ENCODE measurements at places on chromosomes 16 and 17. TPM values are rescaled to one million over a fixed set of nuclear protein-coding genes. Genes with fewer than 3 reads are reported as not detected.

Gene XAF1
- total RNA-seq = 2.0 TPM

Gene PRKCB
- total RNA-seq = under 0.01 TPM

Gene FZD2
- 0.38 TPM for total RNA-seq

Gene MVP
- 186 TPM for total RNA-seq

Gene EPX
- total RNA-seq = not detected

Gene SLC6A4
- total RNA-seq = 0.48 TPM
